Calu3 (cell line): ENCODE measurements at places on chromosomes 3 and 15.

GRCh38 chr15:64102497-64102896 is 6.7 kb downstream of the SNX1 start:
- no peak for DNase-seq

DNA sequence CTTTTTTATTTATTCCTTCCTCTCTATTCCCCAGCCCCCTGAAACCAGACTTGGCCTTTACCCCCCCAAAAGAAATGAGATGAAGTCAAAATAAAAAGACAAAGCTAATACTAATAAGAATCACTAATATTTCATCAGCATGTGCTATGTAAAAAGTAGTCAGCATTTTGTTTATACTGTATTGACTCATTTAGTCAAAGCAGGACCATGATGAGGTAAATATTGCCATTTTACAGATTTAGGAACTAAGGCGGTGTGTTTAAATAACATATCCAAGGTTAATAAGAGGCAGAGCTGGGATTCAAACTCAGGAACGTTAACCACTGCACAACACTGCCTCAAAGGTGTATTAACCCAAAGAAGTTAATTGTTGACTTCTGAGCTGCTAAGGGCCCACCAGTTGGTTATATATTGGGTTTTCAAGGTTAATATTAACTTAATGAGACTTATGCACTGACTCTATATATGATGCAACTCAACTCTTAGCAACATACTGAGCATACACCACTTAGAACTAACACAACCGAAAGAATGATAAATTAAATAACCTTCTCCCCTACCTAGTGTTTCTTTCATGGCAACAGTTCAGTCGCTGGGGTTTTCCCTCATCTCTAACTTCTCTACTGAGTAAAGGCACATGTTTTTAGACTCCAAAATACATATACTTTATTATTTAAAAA is 34.7 kb downstream of the FOXP1 start:
- no peak for DNase-seq

DNA sequence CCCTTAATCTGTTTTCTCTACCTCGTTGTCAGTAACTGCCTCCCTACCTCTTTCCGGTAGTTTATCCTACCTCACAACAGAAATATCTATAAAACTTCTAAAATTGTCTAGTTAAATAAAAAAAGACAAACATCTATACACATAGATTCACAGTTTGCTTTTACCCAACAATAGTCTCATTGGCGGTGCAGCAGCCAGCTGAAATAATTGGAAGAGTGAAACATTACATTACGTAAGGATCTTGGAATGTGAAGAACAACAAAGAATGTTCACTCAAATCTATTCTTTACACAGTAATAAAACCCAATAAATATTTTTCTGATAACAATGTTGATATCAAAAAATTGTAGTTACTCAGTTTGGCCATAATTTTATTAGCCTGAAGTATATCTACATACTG is 115.5 kb upstream of the ARPP21 start:
- no peak for DNase-seq

GRCh38 chr15:70195171-70195570 is 97.5 kb upstream of the TLE3 start:
- DNase-seq: no peak

DNA sequence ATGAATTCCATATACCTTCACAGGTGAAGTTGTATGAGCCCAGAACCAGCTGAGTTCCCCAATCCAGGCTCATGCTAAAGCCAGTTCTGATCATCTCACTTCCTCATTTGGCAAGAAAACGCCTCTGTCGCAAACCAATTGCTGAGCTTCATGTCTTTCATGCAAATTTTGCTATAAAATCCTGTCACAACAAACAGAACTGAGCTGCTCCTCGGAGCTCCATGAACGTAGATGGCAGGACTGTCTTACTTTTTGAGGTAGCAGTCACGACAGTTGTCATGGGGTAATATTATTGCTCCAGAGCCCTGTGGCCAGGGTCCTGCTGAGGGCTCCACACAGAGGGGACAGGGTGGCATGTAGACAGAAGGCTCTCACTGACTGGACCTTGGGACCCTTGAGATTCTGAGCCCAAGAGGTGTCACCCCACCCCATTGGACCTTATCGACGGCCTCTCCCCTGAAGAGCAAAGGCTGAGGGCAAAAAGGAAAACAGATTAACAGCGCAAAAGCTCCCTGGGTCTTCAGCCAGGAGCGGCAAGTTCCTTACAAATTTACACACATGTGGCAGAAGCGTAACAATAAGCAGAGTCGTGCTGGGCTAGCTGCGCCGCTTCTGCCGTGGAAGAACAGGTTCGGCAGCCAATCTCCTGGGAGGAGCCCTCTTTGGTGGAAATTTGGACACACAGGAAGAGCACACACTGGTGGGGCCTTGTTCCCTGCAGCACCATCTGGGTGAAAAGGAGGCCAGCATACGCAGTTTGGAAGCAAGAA is 249.2 kb downstream of the OPA1 start:
- DNase-seq: no peak

GRCh38 chr3:149003653-149004305 is 12.4 kb downstream of the GYG1 start:
- DNase-seq: no peak

GRCh38 chr3:193869221-193870201 is 266.4 kb upstream of the HES1 start:
- peak; percentile 98 for DNase-seq

DNA sequence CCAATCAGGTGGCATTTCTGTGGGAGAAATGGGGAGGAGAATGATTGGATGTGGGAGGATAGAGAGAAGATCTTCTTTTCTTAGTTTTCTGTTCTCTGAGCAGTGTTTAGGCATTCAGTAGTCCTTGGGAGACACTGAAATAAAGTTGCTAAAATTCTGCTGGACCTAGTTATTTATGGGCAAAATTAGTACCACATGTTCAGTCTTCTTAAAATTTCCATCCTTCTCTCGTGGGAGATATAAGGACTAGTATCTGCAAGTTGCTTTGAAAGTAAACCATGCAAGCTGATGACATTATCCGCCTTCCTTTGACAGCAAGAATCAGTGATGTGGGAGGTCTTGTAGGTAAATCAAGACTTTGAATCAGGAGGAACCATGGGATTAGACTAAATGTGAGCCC is 19.9 kb upstream of the CHST2 start:
- no peak for DNase-seq

DNA sequence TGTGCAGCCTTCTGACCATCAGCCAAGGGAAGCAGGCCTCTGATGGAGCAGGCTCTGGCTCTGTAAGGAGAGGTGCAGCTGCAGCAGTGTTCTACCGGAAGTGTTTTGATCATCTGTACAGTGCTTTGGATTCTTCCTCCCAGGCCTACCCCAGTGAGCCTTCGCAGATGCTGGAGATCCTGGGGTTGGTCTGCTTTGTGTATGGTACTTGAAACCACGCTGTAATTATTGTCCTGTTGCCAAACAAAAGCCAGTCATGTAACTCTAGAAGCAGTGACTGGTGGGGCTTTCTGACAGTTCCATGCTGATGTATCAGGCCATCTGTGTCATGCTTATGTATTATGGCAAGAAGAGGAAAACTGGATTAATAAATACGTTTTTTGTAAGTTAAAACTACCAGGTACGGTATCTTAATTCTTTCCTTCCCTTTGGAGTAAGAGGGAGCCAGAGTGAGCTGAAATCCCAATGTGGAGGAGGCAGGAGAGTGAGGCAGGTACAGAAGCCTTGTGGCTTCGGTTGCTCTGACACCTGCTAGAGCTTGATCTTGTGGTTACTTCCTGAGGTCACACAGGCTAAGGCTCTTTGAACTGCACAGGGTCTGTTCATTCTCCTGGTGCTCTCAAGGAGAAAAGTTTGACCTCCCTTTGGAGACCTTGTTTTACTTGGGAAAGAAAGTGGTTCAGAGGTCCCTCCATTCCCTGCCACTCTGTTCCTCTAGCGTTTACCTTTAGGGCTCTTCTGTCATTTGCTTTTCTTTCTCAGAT is 3.7 kb downstream of the TMEM42 start:
- DNase-seq: no peak

GRCh38 chr3:39521456-39521855 is 54.0 kb downstream of the MOBP start:
- DNase-seq: no peak

DNA sequence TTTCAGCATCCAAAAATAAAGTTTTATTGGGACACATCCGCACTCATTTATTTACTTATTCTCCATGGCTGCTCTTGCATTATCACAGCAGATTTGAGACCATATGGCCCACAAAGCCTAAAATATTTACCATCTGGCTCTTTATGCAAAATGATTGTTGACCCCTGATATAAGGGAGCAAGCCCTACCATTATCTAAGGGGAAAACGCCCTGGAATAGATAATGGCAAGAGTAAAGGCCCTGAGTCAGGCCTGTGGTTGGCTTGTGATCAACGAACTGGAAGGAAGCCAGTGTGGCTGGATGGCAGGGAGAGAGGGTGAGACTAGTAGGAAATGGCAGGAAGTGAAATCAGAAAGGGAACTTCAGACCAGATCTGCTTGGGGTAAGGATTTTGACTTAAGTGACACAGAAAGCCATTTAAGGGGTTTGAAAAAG is 24.6 kb upstream of the DMXL2 start:
- DNase-seq: peak; percentile 13
